ENCODE measurements at places on chromosomes 11 and 22. TPM values are rescaled to one million over a fixed set of nuclear protein-coding genes. Genes with fewer than 3 reads are reported as not detected.

The OR56B1 gene
- not detected for total RNA-seq

The SORL1 gene
- 10.2 TPM for total RNA-seq

The LPXN gene
- total RNA-seq, result 8.1 TPM

The BTBD18 gene
- total RNA-seq, result not detected

The CABP4 gene
- not detected for total RNA-seq

The PRDM11 gene
- 4.0 TPM for total RNA-seq

The ALDH3B2 gene
- total RNA-seq, result not detected

The DEFB131B gene
- total RNA-seq, result not detected

The MRGPRF gene
- total RNA-seq, result 29.9 TPM

The PDHX gene
- 39.8 TPM for total RNA-seq

The APOL5 gene
- not detected for total RNA-seq

The ZNRF3 gene
- total RNA-seq, result 2.3 TPM

The CASP1 gene
- 29.3 TPM for total RNA-seq

The RFPL1 gene
- total RNA-seq, result not detected

The MS4A2 gene
- not detected for total RNA-seq

The APOA4 gene
- not detected for total RNA-seq

The RHOD gene
- 17.4 TPM for total RNA-seq

The OR8G1 gene
- total RNA-seq, result not detected

The ANGPTL5 gene
- under 0.01 TPM for total RNA-seq

The TSGA10IP gene
- total RNA-seq, result not detected

The MS4A6A gene
- not detected for total RNA-seq

The STK33 gene
- total RNA-seq, result 0.57 TPM

The PRR33 gene
- not detected for total RNA-seq

The DRD2 gene
- not detected for total RNA-seq

The FGF19 gene
- not detected for total RNA-seq

The CCDC73 gene
- total RNA-seq, result not detected

The OR5B21 gene
- 0.14 TPM for total RNA-seq

The TRIM64C gene
- not detected for total RNA-seq

The OR5AN1 gene
- not detected for total RNA-seq

The SNX32 gene
- total RNA-seq, result 1.3 TPM

The SLC43A3 gene
- total RNA-seq, result 15.9 TPM

The POTEH gene
- not detected for total RNA-seq

The LRP4 gene
- total RNA-seq, result 3.9 TPM

The FXYD2 gene
- not detected for total RNA-seq

The OR5AS1 gene
- total RNA-seq, result not detected

The RIN1 gene
- total RNA-seq, result 16.2 TPM

The A4GALT gene
- total RNA-seq, result 20.6 TPM
